Left kidney (tissue), 8 donors: ENCODE measurements at places on chromosomes 3 and 15. TPM values are rescaled to one million over a fixed set of nuclear protein-coding genes. Genes with fewer than 3 reads are reported as not detected.

Gene SAXO2
- 8.0 TPM for polyA plus RNA-seq

Gene CCR9
- polyA plus RNA-seq, result 0.05 TPM

Gene CD200R1
- polyA plus RNA-seq, result 0.53 TPM

Gene IL1RAP
- polyA plus RNA-seq, result 17.4 TPM

Gene GATM
- polyA plus RNA-seq, result 242 TPM

Gene TMEM266
- polyA plus RNA-seq, result 12.3 TPM

Gene RGMA
- polyA plus RNA-seq, result 7.9 TPM

Gene CFAP91
- 35.7 TPM for polyA plus RNA-seq

Gene ARNT2
- polyA plus RNA-seq, result 60.8 TPM

Gene TM6SF1
- 3.2 TPM for polyA plus RNA-seq

Gene GUCA1C
- 0.52 TPM for polyA plus RNA-seq

- no peak for DNase-seq
These were observed 537.7 kb upstream of the ZNF385D start for GRCh38 chr3:22288756-22289155.

- no peak for DNase-seq
These were observed 131.3 kb downstream of the TMEM108 start for GRCh38 chr3:133169331-133170068.

GRCh38 chr15:89599021-89599420 lies 23.8 kb downstream of the TICRR start:
- DNase-seq, result no peak

DNA sequence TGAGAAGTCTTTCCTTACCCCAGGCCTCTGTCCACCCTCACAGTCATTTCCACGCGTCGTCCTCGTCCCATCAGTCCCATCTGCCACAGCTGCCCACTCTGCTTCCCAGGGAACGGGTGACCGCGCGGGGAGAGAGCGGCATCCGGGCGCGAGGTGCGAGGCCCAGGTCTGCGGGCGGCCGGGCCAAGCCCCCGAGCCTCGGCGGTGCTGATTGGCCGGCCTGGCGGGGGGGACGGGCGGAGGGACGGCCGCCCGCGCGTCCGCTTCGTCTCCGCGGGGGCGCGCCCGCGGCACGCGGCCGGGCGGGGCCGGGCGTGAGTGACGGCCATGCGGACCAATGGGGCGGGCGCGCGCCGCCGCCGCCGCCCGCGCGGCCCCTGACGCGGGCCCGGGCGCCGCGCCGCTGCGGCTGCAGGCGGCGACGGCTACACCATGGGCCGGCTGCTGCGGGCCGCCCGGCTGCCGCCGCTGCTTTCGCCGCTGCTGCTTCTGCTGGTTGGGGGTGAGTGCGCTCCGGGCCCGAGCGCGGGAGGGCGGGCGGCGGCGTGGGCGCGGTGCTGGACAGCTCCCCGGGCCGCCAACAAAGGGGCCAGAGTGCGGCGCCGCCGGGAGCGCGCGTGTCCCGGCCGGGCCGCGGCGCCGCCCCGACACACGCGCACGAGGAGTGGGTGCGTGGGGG lies at the start of gene PODXL2:
Gene PODXL2, plus strand, starts transcription at position 398 of the 679 bp plus-strand sequence. Its CDS starts 35 bp downstream, at position 433.
- no peak for DNase-seq

DNA sequence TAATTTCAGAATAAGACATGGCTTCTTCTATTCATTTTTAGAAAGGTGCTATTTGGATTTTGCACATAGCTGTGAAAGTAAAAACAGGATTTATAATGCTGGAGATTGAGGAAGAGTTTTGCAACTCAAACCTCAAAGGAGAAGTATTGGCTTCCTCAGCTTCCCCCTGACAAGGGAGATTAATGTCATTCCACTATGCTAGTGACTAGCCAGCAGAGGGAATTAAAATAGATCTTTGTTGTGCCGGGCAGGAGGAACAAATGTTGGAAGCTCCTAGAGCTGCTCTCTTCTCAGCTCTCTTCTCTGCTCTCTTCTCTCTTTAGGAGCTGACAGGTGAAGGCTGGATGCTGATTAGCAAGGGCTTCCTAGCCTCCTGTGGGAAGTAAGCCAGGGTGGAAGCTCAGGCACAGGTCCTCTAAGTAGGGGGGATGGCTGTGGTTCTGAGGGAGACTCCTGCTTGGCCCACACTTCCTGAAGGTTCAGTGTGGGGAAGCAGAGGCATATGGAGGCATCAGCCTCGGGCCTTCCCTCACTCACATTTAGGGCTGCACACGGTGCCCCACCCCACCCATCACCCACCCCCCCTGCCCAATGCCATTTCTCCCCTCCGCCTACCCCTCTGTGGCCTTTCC lies 29.6 kb downstream of the CX3CR1 start:
- no peak for DNase-seq

DNA sequence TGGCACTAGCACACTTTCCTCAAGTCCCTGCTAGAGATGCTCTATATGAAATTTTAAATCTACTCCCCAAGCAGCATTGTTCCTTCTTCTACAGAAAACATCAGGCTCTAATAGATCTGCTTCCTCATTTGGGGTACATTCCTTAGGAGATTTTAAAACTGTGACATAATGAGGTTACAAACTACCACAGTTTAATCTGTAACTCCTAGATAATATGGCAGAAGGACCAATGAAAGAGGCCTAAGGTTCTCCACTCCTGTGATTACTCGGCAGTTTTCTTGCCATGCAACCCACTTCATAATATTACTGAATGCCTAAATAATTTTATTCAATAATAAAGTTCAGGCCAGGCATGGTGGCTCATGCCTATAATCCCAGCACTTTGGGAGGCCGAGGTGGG lies 16.1 kb downstream of the ZNF106 start:
- DNase-seq, result no peak

DNA sequence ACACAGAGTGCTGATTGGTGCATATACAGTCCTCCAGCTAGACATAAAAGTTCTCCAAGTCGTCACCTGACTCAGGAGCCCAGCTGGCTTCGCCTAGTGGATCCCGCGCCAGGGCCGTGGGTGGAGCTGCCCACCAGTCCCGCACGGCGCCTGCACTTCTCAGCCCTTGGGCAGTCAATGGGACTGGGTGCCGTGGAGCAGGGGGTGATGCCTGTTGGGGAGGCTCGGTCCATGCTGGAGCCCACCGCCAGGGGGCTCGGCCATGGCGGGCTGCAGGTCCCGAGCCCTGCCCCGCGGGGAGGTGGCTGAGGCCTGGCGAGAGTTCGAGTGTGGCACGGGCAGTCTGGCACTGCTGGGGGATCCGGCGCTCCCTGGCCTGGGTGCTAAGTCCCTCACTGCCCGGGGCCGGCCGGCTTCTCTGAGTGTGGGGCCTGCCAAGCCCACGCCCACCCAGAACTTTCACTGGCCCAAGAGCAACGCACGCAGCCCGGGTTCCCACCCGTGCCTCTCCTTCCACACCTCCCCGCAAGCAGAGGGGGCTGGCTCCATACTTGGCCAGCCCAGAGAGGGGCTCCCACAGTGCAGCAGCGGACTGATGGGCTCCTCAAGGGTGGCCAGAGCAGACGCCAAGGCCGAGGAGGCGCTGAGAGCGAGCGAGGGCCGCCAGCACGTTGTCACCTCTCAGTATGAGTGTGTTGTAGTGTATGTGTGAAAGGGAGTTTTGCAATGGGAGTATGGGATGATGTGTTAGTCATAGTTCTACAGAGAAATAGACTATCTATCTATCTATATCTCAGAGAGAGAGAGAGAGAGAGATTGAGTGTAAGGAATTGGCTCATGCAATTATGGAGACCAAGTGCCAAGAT lies 69.0 kb downstream of the UBE2E2 start:
- no peak for DNase-seq

DNA sequence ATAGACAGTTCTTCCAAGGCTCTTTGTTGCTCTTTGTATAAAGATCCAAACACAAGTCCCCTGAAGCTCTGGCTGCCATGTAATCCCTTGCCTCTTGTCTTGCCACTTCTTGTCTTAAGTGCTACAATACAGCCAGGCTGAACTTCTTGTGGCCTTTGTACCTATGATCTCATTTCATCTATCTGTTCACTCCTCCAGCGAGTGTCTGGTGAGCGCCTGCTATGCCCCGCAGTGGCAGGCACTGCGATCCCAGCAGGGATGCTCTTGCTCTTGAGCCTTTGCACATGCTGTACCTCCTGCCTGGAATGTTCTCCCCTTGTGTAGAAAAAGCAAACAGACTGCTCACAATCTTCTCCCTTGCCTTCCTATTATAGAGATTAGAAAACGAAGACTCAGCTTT lies 81.9 kb upstream of the ADPGK start:
- no peak for DNase-seq

DNA sequence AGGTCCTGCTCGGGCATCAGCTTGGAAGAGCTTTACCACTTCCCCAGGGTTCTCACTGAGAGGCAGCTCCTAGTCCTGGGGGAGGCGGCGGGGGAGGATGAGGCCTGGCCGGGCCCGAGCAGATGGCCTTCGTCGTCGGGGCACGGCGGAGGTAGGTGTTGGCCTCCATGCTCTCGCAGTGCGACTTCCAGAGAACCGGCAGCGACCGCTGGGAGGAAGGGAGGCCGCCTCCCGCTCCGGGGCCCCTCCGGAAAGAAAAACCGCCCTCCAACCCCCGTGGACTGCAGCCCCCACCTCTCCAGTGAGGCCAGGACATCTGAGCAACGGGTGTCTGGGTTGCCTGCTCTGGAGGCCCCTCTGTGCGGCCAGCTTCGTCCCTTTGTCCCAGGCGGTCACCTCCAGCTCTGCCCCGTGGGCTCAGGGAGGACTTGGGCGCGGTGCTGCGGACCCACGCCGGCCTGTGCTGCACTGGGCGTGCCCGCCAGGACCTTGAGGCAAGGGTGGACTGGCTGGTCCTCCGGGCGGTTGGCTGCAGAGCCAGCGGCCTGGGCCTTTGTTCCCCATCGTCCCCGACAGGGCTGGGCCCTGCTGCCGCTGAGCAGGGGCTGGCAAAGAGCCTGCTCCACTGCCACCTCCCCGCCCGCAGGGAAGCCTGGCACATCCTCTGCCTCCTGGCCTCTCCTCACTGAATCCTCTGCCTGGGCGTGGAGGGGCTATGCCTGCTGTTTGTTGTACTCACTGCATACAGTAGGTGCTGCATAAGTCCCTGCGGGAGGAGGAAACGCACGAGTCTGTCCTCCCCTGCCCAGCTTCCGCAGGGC lies 13.6 kb upstream of the GP9 start:
- DNase-seq, result no peak

DNA sequence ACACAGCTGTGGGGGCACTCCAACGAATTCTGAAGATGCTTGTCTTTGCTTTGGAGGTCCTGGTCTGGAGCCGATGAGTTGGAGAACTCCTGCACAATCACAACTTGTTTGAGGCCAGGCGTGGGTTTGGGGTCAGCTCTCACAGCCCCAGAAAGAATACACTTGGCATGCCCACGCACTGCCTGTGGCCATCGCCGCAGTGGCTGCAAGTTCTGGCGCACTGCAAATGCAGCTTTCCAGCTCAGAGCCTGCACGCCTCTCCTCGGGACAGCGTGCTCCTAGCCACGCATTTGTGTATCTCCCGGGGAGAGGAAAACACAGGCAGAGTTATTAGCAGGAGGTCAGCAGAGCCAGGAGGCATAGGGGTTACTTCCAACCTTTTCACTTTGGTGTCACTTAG lies 282.7 kb downstream of the ADAMTS17 start:
- DNase-seq, result no peak

- no peak for DNase-seq
These were observed 211.5 kb upstream of the P2RY1 start for GRCh38 chr3:152623286-152623911.

- DNase-seq, result no peak
These were observed 94.4 kb downstream of the SLCO3A1 start for GRCh38 chr15:91947683-91948608.
